SHP77 (cell line): ENCODE measurements at places on chromosomes 4 and X.

GRCh38 chrX:10744007-10744406 lies 123.6 kb upstream of the MID1 start:
- DNase-seq, result no peak

DNA sequence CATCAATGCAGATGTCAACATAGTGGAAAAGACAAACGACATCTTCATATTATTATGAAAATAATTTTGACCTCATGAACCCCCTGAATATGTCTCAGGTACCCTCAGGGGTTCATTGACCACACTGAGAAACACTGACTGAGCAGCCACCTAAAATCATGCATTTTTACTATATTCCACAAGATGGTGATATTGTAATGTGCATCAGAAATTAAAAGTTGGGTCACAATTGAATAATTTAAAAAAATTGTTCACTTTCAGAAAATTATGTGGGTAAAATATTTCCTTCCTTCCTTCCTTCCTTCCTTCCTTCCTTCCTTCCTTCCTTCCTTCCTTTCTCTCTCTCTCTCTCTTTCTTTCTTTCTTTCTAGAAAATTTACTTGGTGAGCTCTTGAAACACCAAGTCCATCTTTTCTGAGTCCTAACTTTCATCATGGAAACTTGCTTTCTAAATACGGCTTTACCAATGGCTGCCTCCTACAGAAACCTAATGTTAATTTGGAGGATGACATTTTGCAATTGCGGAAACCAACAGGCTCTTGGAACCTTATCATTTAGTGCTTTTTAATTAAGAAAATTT lies 103.6 kb downstream of the RTL3 start:
- no peak for DNase-seq

DNA sequence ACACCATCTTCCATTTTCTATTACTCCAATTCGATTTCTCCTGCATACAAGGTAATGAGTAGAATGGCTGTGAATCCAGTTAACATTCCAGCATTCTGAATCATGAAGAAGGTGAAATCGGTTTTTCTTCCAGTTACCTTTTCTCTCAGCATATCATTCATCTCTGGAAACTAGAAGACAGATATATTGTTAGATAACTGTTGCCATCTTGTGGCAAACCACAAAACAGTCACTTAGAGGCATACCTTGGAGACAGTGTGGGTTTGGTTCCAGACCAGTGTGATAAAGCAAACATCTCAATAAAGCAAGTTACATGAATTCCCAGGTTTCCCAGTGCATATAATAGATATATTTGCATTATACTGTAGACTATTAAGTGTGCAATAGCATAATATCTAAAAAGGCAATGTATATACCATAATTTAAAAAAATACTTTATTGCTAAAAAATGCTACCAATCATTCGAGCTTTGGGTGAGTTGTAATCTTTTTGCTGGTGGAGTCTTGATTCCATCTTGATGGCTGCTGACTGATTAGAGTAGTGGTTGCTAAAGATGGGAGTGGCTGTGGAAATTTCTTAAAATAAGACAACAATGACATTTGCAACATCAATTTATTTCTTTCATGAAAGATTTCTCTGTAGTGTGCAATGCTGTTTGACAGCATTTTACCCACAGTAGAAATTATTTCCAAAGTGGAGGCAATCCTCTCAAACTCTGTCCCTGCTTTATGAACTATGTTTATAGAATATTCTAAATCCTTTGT lies 82.1 kb downstream of the SLC39A8 start:
- peak; percentile 11 for DNase-seq

DNA sequence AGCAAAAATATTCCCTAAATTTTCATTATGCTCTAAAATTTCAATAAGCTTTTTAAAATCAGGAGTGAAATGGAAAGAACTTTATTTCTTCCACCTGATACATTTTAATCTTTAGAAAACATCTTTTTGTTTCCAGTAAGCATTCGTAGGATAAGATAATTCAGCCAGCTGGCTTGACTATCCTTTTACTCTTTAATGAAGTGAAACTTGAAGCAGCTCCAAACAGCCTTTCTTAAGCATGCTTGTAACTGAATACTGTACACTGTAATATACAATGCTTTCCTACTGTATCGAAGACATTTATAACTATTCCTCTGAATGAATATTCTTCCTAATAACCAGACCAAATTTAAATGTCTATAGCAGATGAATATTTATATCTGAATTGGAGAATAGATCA lies 98.8 kb downstream of the KLHL4 start:
- DNase-seq, result no peak

DNA sequence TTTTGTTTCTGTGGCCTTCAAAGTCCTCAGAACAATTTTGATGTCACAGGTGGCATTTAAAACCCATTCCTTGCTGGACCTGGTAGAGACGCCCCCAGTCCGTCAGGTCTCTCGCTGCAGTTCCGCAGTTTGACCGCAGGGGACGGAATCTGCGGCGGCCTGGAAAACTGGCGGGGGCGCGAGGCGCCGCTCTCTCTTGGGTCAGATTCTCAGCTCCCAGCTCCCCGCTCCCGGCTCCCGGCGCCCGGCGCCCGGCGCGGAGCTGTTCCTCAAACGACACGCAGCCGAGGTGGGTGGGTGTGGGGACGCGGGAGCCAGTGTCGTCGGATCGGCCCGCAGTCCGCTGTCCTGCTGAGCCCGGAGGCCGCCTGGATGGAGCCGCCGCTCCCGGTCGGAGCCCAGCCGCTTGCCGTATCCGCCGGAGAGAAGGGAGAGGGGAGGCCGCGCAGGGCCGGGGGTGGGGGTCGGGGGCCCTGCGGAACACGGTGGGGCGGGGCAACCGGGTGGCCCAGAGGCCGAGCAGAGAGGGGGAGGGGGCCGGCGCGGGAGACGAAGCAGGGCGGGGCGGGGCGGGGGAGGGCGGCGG lies at the start of gene OCRL:
Gene OCRL, plus strand, starts transcription at position 192 of the 586 bp plus-strand sequence. Its CDS starts 181 bp downstream, at position 373.
- peak; percentile 27 for DNase-seq

DNA sequence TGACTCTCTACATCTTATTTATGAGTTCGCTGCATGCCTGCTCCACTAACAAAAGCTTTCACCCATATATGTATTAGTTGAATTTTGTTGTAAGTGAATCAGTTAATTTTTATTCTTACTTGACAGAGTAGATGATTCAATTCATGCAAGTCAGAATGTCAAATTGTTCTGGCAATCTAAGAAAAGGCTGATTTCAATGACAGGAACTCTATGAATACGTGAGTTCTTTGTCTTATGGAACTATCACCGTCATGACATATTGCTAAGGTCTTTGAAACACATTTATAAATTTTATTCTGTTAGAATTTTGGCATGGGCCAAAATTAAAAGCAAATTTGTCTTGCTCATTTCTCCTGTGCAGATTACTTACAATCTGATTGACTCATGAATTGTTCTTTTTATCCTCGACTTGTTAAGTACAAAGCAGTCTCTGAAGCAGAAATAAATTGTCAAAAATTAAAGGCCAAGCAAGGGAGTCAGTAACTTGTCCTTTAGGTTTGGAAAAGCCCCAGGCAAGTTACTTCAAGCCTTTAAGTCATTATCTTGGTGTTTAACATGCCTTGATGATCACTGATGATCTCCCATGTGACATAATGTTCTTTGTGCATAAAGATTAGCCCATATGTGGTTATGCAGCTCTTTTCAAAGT lies 89.0 kb upstream of the GC start:
- DNase-seq, result no peak

DNA sequence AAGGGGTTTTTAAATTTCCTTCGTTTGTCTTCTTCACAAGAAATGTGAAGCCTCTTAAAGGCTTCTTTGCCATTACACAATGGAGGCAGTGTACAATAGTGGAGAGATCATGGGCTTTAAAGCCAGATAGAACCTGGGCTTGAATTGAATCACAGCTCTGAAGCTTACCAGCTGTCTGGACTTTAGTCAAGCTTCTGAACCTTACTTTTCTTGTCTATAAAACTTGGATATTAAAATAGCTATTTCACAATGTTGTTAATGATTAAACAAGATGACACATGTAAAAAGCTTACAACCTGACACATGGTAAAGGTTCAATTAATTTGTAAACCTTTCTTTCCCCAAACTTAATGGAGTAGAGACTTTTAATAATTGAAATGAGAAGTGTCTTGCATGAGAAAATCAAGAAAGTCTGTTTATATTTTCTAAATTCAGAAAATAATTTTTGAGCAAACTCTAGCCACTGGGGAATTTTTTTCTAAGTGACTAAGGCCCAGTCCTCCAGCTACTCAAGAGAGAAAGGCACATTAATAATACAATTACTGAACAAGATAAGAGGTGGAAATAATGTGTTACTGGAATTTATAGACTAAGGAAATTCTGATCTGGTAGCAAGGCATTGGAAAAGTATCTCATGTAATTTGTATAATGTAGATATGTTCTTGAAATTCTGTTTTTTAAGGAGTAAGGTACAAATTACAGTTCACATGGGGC lies 21.7 kb upstream of the TBC1D8B start:
- no peak for DNase-seq

DNA sequence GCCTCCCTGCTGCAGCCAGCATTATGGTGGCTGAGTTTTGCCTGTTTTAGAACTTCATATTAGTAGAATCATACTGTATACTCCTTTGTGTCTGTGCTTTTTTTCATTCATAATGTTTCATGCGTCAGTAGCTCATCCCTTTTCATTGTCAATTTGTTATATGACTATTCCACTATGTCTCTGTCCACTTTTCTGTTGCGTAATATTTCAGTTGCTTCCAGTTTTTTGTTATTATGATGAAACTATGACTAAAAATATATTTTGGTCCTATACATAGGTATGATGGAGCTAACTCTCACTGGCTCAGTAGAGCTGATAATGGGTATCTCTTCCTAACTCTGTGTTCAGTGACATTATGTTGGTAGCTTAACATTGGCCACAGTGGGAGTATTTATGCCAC lies 48.3 kb downstream of the DMP1 start:
- DNase-seq, result no peak

GRCh38 chr4:69832326-69833030 lies 27.5 kb downstream of the SULT1E1 start:
- no peak for DNase-seq

GRCh38 chr4:99404595-99405287 lies 30.4 kb downstream of the ADH7 start:
- DNase-seq, result no peak

GRCh38 chr4:100348473-100348872 lies 158.2 kb upstream of the DDIT4L start:
- no peak for DNase-seq

GRCh38 chr4:96675416-96675815 lies 835.5 kb downstream of the PDHA2 start:
- DNase-seq, result no peak

DNA sequence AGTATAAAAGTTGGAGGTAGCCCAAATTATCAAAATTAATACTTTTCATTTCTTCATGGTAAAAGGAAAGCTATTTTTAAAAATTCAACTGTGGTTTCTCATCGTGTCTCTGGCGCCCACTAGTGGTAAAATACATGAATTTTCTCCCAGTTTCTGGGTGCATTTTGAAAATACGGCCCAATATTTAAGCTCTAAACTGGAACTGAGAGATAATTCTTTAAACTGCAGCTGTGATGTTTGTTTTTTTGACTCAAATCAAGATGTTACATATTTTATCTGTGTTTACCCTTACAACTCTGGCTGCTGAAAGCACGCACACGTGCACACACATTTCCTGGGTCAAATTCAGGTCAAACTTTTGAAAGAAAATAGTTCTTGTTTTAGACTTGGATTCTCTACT lies 123.9 kb upstream of the ACSL4 start:
- DNase-seq, result no peak

- DNase-seq, result no peak
Measured at GRCh38 chr4:122796801-122797404, 29.7 kb upstream of the FGF2 start.
